ENCODE measurements at places on chromosomes 6 and 20. TPM values are rescaled to one million over a fixed set of nuclear protein-coding genes. Genes with fewer than 3 reads are reported as not detected.

DNA sequence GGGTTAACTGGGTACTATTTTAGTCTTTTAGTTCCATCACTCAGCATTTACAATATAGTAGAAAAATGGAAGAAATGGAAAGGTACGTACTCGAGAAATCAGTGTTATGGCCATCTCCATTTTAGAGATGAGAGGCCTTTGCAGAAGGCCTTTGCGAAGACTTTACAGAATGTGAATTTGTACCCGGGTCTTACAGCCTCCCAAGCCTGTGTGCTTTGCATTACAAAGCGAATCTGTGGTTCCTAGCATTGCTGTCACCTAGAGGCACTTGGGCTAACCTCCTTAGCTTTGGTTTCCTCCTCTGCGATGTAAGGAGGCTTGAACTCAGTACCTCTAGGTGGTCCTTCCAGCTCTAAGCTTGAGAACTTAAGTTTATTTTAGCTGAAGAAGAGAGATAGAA lies 10.9 kb downstream of the VAPB start:
- DNase-seq: no peak

- DNase-seq: no peak
Measured at GRCh38 chr6:91435630-91436029, 848.8 kb upstream of the MAP3K7 start.

DNA sequence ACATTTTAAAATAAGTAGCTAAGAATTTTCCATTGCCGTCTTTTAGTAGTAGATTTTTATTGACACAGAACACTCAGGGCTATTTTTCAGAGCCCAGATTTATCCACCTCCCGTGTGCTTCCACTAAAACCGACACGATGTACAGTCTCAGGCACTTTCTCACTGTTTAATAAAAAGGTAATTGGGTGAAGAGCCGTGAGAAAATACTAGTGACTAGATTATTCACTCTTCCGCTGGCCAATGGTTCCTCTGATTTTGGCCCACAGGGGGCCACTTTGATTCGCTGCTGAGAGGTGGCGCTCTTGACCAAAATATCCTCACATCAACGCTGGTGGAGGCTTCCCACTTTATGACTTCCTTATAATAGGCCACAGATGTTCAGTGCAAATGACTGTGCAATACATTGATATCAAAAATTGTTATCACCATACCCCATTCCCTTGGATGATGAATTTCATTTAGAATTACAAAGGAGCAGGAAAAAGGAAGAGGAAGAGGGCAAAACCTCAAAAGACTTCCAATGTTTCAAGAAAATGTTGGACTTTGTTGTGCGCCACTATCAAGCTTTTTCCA lies 12.3 kb upstream of the HDDC2 start:
- DNase-seq: no peak

- no peak for DNase-seq
Measured at GRCh38 chr20:2293971-2294370, 1.8 kb upstream of the TGM3 start.

GRCh38 chr6:31510007-31510406 lies 12.1 kb downstream of the MICB start:
- no peak for DNase-seq

- DNase-seq: no peak
Measured at GRCh38 chr20:25279403-25279802, 31.5 kb downstream of the PYGB start.

GRCh38 chr6:154412106-154412820 lies 55.7 kb upstream of the IPCEF1 start:
- no peak for DNase-seq

GRCh38 chr6:118758946-118759345 lies 107.6 kb upstream of the CEP85L start:
- no peak for DNase-seq

DNA sequence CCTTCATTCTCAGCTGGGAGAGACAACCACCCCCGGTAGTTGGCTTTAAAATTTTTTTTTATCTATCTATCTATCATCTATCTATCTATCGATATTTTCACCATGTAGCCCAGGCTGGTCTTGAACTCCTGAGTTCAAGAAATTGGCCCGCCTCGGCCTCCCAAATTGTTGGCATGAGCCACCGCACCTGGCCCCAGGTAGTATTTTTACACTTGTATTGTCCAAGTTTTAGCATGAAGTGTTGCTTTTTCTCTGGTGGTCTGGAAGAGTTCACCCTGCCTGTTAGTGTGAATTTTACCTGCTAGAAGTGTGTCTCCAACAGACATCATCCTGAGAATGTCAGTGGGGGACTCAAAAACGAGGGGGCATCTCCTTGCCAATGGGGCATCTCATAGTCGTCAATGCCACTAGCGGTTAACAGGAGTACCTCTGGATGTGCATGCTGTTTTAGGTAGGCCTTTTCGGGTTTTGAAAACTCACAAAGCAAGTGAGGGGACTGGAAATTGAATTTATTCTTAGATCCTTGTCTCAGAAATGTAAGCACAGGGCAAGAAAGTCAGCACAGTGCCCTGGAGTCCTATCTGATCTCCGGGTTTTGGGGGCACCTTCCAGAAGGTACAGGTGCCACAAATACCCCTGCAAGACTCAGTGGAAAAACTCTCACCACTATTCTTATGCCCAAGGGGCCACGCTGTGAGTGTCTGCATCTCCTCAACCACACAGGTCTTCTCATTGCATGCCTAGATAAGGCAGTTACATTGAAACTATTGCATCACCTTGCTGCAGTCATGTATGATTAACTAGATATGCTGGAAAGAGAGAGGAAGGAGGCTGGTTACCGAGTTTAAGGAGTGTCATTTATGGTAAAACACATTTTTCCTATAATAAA lies 37.1 kb downstream of the TNFAIP3 start:
- DNase-seq: no peak

- DNase-seq: no peak
Measured at GRCh38 chr6:110662490-110663211, 152.6 kb downstream of the CDK19 start.

Gene CST7
- polyA plus RNA-seq: 1.3 TPM

Gene DYNLT2
- polyA plus RNA-seq: 7.3 TPM

Gene BPIFB1
- polyA plus RNA-seq: 0.07 TPM

Gene BMP7
- polyA plus RNA-seq: 17.2 TPM

Gene RIMS1
- 0.81 TPM for polyA plus RNA-seq

Gene SALL4
- 20.3 TPM for polyA plus RNA-seq

Gene OR2J3
- not detected for polyA plus RNA-seq

Measured in right lung (tissue), 10 donors.